Activated T-cell treated with anti-CD3 and anti-CD28 coated beads for 1 hour (primary cell): ENCODE measurements at places on chromosomes 1 and 21.

DNA sequence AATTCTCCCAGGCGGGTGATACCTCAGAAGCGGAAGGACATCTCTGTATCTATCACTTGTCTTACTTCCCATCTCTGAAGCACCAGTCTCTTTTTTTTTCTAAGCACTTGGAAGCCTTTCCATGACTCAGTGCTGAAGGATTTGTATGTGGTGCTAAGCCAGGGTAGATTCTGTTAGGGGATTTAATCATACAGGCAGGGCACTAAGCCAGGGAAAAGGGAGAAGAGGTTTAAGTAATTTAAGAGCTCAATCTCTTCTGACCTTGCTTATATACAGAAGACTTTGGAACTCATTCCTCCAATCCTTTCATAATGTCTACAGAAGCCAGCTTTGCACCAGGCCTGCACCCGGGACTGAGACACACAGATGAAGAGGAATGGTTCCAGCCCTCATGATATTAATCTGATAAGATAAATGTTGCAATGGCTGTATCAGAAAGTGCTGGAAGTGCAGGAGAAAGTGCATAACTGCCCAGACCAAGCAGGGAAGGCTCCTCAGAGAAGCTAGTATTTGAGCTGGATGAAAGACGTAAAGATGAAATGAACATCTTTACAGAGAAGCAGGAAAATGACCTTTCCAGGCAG, 11.0 kb downstream of the FAM163A start:
- DNase-seq: no peak

DNA sequence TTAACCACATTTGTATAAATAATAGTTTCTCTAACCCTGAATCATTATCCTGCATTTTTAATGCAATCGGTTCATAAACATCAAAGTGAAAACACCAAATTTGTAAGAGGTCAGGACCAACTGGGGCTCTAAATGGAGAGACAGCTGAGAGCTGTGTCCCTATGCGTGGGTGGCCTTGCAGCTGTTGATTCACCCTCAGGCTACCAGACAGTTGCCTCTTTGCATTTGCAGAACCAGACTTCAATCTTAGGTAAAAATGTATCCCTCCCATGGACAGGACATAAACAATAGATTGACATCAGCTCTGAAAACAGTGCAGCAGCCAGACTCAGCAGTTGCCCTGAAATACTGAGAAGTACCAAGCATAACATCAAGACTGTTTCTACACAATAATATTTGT, 8.8 kb upstream of the TGFB2 start:
- DNase-seq: no peak

GRCh38 chr1:5705751-5706150, 286.5 kb downstream of the NPHP4 start:
- DNase-seq: no peak

DNA sequence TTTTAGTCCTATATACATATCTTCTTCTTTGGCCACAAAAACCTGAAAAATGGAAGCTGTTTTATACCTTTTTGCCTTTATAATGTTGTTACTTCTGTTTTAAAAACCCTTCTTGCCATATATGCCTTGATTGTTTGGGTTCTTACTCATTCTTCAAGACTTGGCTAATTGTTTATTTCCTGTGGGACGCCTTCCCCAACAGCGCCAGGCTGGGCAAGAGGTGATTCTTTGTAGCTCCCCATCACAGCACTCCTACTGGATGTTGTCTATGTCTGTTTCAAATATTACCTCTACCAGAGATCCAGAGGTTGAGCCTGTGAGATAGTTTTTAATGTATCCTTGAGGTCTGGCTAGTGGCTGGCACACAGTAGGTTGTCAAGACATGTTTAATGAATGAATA, 73.2 kb upstream of the CYP2J2 start:
- DNase-seq: no peak

- DNase-seq: no peak
These were observed 72.2 kb downstream of the GNG12 start for GRCh38 chr1:67761091-67761490.

- DNase-seq: no peak
These were observed 10.5 kb downstream of the S100A7A start for GRCh38 chr1:153426809-153427208.

- no peak for DNase-seq
These were observed 23.8 kb downstream of the SEC16B start for GRCh38 chr1:177945943-177946650.

- no peak for DNase-seq
These were observed 190.3 kb downstream of the C1orf94 start for GRCh38 chr1:34366875-34367624.

DNA sequence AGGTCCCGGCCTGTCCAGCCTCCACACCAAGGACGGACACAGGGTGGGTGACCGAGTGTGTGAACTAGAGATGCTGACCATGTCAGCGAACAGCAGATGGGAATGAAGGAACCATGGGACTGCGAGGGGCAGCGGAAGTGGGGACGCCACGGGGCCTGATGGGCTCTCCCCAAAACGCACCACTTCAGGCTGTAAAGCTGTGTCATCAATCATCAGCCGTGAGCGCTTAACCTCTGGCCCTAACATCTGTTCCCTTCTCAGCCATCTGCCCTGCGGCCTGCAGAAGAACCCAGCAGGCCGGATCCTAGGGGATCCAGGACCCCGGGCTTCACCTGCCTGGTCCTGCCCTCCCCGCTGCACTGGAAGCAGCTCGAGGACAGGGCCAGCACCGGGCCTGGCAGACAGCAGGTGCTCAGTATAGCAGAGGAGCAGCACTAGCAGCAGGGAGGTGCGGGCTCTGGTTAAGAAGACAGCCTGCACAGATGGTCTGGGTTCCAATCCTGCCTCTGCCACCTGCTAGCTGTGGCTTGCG, 58.7 kb downstream of the DMRTB1 start:
- DNase-seq: no peak

GRCh38 chr1:234776876-234777855, 167.2 kb upstream of the IRF2BP2 start:
- DNase-seq: no peak

DNA sequence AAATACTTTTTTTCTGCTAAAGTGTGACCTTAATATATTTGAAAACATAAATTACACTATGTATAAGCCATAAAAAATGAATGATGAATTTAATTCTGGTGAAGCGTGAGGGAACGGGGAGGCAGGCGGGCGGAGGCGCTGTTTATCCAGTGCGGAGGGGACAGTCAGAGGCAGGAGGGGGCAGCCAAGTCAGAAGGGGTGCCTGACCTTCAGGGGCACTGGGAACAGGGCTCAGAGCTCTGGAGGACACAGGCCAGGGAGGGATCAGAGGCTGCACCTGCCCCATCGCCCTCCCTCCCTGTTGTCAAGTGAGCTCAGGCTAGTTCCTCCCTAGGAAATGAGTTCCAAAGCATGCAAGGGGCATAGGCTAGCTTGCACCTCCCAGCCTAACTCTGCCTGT, 82.0 kb upstream of the CASZ1 start:
- no peak for DNase-seq

DNA sequence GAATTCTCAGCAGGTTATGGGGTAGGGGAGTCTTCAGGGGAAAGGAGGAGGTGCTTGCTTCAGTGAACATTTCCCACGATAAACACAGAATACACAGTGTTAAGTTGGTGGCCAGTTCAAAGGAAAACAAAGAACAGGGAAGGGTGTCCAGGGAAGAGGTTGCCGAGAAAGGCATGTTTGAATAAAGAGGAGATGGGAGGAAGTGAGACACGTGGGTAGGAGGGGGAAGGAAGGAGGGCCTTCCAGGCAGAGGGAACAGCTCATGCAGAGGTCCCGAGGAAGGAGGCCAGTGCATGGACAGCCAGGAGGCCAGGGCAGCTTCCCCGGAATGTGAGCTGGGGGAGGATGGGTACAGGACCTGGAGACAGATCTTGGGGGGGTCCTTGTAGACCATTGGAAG, 130.3 kb upstream of the TMEM51 start:
- no peak for DNase-seq

- DNase-seq: no peak
These were observed 78.9 kb upstream of the CAMK1G start for GRCh38 chr1:209504571-209504970.

DNA sequence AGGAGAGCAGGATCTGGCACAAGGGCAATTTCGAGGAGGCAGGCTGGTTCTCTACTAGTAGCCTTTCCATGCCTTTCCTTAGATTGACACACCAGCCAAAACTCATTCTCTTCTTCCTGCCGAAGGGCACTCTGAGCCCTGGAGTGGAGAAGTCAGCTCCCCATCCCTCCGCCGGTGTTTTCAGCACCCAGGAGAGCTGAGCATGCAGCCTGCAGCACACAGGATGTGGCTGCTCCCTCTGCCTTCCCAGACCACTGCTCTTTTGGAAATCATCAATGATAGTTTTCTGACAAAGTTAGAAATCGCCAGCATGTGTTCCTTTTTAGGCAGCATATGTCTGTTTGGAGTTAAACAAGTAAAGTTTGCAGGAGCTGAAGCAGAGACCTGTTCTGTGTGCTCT, 11.7 kb downstream of the RNU5D-1 start:
- no peak for DNase-seq

DNA sequence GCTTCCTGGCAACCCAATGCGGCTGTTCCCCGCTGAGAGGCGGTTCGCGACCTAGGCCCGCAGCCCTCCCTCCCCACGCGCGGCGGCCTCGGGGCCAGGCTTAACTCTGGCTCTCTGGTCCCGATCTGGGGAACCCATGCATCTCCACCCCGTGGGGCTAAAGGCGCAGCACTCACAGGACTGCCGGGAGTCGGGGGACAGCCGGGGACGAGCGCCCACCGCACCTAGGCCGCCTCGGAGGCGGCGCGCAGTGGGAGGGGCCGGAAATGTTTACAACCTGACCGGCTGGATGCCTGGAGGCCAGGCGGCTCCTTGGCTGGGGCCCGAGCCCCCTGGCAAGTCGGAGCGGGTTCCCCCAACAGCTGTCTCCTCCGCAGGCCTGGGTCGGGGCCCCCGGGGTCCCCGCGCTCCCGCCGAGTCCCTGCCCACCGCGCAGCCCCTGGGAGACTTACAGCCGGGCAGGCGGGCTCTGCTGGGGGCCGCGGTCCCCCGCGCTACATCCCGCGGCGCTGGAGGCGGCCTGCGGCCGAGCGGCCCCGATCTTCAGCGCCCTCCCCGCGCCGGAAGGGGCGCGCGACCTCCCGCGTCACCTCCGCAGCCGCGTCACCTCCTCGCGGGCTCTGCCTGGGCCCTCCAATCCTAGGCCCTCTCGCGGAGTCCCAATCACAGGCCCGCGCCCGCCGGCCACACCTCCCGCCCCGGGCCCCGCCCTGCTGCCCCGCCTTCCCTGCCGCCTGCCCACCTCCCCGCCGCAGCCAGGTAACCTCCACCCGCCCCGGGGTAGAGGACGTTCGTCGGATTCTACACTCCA, at the start of gene ADIPOR1:
ADIPOR1 (minus strand) TSS at position 580 of the 811 bp plus-strand sequence. CDS start 7,242 bp downstream, outside the sequence.
- DNase-seq: peak; percentile 89

DNA sequence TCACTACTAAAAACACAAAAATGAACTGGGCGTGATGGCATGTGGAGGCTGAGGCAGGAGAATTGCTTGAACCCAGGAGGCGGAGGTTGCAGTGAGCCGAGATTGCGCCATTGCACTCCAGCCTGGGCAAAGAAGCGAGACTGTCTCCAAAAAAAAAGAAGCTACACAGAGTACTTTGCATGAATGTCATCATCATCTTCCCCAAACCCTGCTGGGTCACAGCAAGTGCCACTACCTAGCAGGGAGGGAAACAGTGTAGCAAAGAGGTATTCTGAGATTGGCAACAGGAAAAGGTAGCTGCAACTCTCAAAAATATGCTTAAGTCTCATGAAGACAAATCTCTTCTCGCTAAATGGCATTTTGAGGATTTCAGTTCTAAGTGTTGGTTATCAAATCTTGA, 12.8 kb downstream of the NDC1 start:
- no peak for DNase-seq

DNA sequence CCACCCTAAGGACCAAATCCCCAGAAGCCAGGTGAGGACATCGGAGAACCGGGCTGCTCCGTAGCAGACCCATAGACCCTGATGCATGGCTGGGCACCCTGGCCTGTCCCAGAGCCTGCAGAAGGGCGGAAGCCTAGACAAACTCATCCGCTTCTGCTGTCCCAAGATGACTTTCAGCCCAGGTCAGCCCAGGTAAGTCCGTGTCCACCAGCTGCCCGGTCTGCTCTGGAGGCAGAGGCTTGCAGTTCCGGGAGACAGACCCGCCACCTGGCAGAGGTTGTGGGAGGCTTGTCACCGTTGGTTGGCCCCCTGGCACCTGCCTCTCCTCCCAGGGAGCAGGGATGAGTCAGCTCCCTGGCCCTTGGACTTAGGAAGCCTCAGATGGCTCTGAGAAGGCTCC, 22.8 kb upstream of the POFUT2 start:
- no peak for DNase-seq

DNA sequence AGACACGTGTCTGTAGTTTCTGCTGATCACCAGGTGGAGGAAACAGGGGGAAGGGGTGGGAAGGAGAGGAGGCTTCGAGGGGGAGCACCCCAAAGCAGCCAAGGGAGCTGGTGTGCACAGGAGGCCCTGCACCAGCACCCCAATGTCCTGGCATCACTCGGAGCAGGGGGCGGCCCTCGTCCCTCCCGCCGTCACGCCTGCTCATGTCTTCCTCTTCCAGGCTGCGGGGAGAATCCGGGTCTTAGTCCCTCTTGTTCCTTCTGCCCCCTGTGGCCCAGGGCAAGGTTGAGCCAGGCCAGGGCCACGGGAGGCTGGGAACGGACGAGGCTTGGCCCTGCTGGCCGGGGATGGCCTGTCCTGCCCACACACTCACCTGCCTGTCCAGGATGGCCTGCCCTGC, 21.4 kb upstream of the ARHGEF16 start:
- no peak for DNase-seq

- no peak for DNase-seq
These were observed 126.9 kb upstream of the GRIK3 start for GRCh38 chr1:37161171-37161570.

DNA sequence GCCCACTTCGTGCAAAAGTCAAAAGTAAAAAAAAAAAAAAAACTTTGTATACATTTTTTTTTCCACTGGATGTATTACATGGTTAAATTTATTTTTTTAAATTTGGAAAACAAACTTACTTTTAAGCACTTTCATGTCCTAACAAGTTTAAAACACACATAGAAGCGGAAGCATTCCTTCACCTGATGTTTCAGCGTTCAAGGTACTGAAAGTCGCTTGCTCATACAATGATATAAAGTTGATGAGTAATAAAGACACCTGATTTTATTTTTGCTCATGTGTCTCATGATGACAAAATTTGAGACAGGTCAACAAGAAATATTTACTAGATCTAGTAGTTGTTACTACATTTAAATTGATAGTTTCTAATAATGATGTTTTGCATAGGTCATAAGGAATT, 35.5 kb downstream of the ADAMTS1 start:
- no peak for DNase-seq

GRCh38 chr1:245434280-245434679, 279.5 kb downstream of the KIF26B start:
- no peak for DNase-seq

DNA sequence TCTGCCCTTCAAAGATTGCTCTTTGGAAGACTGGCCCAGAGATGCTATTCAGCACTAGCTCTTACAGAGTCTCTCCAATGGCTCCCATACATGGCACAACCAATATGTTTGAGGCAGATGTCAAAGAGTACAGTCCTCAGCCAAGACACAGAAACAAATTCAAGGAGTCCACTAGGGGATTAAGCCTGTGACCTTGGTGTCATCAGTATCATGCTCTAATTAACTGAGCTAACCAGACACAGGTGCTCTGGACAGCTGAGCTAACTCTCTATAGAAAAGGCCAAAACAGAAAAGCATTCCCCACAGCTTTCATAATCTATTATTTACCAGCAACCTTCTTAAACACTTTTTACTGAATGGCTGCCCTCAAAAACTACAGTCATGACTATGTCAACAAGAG, 666.0 kb upstream of the PLXNA2 start:
- DNase-seq: no peak
